ENCODE measurements at places on chromosomes 16 and 17.

DNA sequence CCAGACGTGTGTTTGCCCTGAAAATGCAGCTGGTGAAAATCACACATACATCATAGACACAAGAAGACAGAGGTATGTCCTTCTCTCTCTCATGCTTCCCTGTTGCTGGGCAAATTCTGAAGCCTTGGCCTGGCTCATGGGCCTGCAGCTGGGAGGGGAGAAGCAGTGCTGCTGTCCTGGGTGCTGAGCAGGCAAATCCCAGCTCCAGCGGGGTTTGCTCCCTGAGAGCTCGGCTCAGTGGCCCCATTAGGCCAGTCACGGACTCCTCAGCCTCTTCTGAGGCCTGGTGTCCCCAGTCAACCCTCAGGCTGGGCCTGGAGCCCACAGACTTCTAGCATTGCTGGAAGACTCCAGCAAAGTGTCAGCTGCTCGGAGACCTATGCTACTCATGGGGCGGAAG is 11.7 kb downstream of the RHBDL3 start:
- DNase-seq: no peak

- DNase-seq: no peak
Measured at GRCh38 chr16:5922686-5923085, 825.1 kb upstream of the EEF2KMT start.

GRCh38 chr17:250487-251300 is 69.2 kb upstream of the DOC2B start:
- DNase-seq: no peak

DNA sequence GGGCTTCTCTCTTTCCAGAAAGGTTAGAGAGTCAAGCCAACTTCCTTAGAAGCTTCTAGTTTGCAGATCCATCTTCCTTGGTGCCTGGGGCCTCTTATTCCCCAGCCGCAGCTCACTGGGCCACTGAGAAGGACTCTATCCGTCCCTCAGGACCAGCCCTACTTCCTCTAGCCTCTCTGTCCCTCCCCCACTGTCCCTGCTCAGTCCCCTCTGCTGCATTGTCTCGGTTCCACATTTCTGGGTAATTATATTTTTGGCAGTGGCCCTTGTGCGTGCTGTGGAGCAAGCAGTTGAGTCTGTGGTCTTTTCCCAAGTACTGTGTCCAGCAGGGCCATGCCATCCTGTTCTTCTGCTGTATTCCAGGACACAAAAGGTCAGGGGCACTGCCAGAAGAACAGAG is 17.8 kb downstream of the IRX3 start:
- no peak for DNase-seq

DNA sequence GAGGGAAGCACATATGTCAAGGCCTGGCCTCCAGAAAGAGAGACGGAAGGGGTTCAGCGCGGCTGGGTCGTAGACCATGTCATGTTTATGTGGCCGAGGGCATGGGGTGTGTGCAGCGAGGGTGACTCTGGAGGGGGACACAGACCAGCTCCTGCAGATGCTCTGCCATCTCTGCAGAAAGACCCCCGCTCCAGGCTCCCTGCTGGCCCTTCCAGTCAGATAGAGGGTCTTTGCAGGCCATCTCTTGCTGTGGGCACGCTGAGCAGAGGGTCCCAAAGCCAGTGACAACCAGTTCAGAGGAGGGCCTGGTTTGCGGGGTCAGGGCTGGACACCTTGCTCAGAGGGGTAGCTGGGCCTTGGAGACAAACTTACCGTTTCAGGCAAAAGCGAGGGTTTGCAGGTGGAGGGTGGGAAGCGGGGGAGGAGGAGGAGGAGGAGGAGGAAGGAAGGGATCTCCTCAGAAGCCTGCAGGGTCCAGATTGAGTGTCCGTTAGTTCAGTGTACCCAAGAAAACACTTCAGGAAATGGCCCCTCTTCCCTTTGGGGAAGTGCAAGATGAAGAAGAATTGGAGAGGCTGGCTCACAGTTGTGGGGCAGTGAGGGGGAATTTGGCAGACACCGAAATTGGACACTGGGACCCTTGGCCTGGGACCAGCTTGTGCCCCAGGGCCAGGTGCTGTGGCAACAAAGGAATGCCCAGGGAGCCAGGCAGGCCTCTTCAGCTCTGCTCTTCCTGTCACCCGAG is 102.8 kb downstream of the CMIP start:
- no peak for DNase-seq

DNA sequence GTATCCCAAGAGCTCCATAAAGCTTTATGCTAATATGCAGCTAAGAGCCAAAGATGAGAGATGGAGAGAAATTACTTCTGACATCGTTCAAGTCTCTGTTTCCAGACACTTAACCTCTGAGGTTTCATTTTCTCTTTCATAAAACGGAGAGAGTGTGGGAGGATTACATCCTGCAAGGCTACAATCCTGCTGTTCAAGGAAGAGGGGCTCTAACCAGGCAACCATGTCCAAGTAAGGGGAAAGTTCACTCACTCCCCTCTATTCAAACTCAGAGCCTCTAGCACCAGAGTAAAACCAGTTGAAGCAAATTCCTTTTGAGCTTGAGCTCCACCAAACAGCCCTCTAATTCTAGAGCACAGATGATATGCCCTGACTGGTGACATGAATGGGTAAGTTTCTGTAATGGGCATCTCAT is 397.4 kb downstream of the NPIPA8 start:
- no peak for DNase-seq

GRCh38 chr16:2299915-2300192 is 31.9 kb upstream of the RNPS1 start:
- DNase-seq: no peak

All from effector CD4-positive, alpha-beta T cell (primary cell).